ENCODE measurements at places on chromosomes 3 and 15. TPM values are rescaled to one million over a fixed set of nuclear protein-coding genes. Genes with fewer than 3 reads are reported as not detected.

The XRN1 gene
- 8.8 TPM for polyA plus RNA-seq

The GRM2 gene
- 0.13 TPM for polyA plus RNA-seq

The DHX36 gene
- 26.8 TPM for polyA plus RNA-seq

The CCRL2 gene
- polyA plus RNA-seq, result 11.0 TPM

The CD80 gene
- 0.89 TPM for polyA plus RNA-seq

The IL20RB gene
- 1.00 TPM for polyA plus RNA-seq

The RARRES1 gene
- 53.4 TPM for polyA plus RNA-seq

The TMEM87A gene
- 50.3 TPM for polyA plus RNA-seq
